ENCODE measurements at places on chromosomes 12 and 14.

DNA sequence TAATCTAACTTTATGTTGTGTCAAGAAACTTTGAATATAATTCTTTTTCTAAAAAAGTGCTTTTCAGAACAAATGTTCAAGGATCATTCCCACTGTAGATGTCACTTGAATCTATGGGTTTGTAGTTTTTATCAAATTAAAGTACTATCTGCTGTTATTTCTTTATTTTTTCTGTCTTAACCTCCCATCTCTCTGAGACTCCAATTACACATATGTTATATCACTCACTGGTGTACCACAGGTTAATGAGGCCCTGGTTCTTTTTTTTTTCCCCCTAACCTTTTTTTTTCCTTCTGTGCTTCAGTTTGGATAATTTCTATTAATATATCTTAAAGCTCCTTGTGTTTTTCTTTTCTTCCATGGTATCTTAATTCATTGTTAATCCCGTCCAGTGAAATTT lies 279.9 kb upstream of the RGS6 start:
- no peak for DNase-seq

DNA sequence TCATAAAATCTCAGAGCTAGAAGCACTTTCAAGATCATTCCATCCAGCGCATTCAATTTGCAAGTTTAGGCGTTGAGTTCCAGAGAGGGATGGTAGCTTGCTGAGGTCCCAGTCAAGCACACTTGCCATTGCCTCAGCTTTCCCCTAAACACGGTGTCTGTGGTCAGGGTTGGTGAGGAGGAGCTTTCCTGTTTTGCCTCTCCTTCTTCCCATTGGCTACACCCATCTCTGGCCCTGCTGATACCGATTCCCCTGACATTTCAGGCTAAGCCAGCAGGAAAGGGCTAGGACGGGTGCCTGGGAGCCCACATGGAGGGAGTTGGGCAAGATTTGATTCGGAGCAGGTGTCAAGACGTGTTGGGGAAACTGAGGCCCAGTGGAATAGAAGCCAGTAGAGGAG lies 9.1 kb downstream of the NFATC4 start:
- DNase-seq, result no peak

DNA sequence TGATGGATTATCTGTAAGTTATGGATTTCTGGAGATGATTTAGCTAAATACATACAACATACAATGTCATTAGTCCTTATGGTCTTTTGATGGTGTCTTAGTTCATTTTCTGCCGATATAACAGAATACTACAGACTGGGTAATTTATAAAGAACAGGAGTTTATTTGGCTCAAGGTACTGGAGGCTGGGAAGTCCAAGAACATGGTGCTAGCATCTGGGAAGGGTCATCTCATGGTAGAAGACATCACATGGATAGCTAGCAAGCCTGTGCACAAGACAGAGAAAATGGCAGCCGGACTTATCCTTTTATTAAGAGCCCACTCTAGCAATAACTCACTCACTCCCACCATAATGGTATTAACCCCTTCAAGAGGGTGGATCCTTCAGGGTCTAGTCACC lies 24.2 kb downstream of the KLHL28 start:
- DNase-seq, result no peak

DNA sequence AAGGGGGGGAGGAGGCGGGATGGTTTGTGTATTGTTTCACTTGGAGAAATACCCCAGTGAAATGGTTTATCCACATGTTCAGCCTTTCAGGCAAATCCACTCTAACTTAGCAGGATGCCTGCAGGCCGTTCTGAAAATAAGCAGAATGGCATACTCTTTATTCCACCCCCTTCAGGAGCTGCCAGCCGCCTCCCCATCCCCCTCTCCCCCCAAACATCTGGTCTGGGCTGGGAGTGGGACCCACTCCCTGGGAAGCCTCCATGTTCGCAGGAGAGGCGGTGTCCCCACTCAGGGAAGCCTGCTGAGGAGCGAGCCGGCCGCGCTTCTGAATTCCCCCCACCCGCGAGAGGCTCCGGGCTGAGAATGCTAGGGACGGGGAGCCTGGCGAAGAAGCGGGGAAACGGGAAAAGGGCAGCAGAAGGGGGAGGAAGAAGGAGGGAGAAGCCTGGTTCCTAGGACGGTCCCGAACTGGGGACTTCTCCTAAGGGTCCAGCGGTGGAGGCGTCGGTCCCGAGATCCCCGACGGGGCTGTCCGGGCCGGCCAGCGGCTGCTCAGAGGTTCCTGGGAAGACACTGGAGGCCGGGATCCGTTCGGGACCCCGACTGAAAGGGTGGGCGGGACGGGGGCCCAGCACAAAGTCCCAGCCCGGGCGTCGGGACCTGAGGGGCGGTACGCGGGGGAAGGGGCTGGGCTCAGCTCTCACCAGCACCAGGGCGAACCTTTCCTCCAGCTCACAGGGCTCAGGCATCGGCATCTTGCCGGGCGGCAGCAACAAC lies 666 bp downstream of the FMNL3 start:
- no peak for DNase-seq

GRCh38 chr12:198705-199104 lies 15.3 kb downstream of the SLC6A12 start:
- no peak for DNase-seq

GRCh38 chr14:71089971-71090370 lies 182.7 kb downstream of the PCNX1 start:
- DNase-seq, result no peak

DNA sequence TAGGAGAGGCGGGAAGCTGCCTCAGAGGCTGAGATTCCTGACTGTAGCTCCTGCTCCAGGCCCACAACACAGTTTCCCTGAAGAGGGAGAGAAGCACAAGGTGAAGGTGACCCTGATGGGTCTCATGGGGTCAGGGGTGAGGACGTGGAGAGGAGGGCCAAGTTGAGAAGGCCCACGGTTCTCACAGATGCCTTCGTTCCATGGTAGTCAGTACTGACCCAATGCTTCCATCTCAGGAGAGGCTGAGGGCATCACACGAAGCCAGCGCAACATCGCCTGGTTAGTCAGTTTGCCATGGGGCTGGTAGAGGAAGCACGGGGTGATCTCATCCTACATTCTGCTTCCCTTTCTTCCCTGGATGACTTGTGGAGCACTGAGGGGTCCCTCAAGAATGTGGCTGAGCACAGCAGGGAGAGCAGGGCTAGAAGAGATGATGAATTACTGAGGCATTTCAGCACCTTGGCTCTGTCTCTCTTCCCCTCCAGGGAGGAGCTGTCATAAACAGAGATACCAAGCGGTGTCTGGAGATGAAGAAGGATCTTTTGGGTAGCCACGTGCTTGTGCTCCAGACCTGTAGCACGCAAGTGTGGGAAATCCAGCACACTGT lies 51.9 kb downstream of the GALNT8 start:
- DNase-seq, result no peak

GRCh38 chr12:49959685-49960473 lies 1.8 kb upstream of the AQP5 start:
- no peak for DNase-seq

DNA sequence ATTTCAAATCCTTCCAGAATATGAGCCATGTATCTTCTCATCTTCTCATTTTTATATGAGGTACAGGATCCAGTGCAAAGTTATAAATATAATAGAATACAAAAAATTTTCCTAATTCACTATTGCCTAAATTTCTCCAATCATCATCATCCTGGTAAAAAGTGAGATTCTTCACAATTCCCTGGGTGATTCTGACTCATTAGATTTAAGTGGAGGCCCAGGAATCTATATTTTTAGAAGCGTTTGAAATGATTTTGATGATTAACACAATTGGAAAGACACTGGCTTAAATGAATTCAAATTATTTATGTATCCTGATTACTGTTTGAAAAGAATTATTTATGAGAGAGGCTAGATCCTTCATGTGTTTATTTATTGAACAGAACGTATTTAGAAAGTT lies 380.3 kb upstream of the PDE3A start:
- DNase-seq, result no peak

DNA sequence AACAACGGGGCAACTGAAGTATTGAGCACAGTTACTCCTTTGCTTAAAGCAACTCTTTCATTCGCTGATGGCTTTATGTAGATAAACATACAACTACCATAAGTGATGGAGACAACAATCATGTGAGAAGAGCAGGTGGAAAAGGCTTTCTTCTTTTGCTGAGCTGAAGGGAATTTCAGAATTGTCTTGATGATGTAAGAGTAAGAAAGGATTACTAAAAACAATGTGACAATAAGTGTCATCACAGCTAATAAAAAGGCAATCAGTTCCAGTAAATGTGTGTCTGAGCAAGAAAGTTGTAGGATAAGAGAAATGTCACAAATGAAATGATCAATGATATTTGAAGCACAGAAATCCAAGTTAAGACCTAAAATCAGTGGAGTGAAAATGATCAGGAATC lies 647 bp downstream of the OR6C70 start:
- no peak for DNase-seq

DNA sequence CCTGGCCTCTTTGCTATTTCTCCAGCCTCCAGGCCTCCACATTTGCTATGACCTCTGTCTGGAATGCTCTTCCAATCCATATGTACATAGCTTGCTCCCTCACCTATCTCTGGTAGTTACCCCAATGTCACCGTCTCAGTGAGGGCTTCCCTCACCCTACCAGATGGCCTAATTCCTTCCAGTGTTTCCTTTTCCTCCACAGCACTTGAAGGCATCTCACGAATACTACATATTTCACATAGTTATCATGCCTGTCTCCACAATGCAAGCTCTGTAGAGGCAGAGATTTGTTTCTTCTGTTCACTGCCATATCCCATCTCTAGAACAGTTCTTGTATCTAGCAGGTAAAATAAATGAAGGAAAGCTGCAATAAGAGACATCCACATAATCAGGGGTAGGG lies 21.3 kb upstream of the HSP90B1 start:
- DNase-seq, result no peak

GRCh38 chr12:98821866-98822265 lies 176.8 kb downstream of the APAF1 start:
- no peak for DNase-seq

DNA sequence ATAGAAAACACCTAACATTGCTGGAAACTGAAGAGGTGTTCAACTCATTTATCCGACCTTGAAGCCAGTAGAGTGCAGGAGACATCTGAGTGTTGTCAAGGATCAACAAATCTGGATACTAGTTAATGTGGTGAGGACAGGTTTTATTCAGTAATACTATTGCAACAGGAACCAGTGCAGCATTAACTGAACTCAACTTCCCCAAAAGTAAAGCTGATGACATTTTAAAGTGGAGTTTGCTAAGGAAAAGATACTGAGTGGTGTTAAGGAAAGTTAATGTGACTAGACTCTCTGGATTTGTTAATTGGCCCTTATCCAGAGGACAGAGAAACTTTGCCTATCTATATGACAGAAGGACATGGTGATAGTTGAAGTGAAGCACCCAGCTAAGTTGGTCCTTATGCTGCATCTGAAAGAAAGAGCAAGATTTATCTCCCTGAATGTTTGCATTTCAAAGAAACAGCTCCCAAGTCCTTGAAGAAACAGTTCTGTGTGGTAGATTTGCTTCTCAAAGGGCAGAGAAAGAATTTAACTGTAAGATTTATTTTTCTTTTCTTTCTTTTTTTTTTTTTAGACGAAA lies 1.2 kb upstream of the CLEC7A start:
- DNase-seq, result no peak

DNA sequence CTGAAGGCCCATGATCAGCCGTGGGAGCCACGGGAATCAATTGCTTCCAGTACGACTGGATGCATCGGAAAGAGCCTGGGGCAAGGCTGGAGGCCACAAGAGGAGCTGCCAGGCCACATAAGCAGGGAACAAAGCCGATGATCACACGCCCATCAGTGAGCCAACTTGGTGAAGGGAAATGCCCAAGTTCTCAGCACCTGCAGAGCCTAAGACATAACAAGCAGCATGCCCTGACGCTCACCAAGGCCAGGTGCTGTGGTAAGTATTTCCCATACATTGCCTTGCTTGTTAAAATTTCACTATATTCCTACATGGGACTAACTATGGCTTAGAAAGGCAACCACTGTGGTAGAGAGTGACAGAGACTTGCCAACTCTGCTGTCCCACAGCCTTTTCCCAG lies 555.9 kb downstream of the BCL11B start:
- no peak for DNase-seq

DNA sequence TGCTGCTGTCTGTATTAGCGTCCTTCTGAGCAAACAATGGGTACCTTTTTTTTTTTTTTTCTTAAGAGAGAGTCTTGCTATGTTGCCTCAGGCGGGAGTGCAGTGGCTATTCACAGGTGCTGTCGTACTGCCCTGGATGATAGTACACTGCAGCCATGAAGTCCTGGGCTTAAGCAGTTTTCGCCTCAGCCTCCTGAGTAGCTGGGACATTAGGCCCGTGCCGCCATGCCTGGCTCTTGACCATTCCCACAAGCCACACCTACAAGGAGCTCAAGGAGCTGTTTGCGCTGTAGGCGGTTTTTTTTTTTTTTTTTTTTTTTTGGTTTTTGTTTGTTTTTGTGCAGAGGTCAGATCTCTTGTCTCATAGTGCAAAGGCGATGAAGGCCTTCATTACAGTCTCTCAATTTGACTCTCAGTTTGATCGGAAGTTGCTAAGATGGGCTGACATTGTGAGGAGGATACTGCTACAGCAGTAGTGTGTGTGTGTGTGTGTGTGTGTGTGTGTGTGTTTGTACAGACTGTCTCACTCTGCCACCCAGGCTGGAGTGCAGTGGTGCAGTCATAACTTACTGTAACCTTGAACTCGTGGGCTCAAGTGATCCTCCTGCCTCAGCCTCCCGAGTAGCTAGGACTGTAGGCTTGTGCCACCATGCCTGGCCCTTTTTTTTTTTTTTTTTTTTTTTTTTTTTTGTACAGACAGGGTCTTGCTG lies 34.2 kb downstream of the TRAF3 start:
- no peak for DNase-seq

- no peak for DNase-seq
Measured at GRCh38 chr12:114238808-114239207, 167.1 kb downstream of the TBX5 start.

DNA sequence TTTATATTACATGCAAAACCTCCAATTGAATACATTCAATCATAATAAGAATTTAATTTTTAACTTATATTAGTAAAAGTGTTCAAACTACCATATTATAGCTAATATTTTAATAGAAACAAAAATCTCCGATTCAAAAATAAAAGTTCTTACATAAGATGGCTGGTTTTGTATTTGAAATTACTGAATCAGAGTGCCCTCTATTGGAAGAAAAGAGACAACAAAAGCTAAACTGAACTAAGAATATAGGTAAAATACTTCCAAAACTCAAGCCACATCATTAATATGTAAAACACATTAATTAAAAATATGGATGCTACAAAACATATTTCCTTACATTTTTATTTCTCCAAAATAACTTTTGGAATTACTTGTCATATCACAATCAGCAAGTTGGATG lies 120.3 kb downstream of the GARIN6 start:
- no peak for DNase-seq

- no peak for DNase-seq
Measured at GRCh38 chr12:76480796-76481195, 78.8 kb downstream of the OSBPL8 start.

DNA sequence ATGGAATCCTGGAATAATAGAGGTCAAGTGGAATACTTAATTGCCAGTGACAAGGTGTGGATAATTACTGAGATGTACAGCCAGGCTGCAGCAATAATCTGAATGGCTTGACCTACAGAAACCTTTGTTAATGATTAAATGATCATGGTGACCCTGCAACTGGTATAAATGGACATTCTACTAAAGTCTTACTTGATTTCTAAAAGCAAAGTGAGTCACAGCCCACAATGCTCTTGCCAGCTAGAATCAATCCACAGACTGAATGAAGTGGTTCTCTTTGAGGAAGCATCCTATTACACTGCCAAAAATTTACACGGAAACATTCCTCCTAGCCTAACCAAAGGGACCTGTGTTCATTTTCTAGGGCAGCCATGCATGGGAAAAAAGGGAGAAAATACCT lies 518.5 kb downstream of the SOX5 start:
- no peak for DNase-seq

Data from activated naive CD4-positive, alpha-beta T cell (primary cell).